PC-9 (cell line): ENCODE measurements at places on chromosomes 3 and 15. TPM values are rescaled to one million over a fixed set of nuclear protein-coding genes. Genes with fewer than 3 reads are reported as not detected.

Gene CISH
- total RNA-seq, result 2.7 and 3.2 TPM in 2 replicates

Gene RETNLB
- not detected in 2 replicates for total RNA-seq

Gene NPAP1
- not detected in 2 replicates for total RNA-seq

Gene NME9
- total RNA-seq, result 1.3 TPM in 1 of 2 replicates, not detected in the other

Gene CAND2
- total RNA-seq, result 0.30 and 0.37 TPM in 2 replicates

Gene TGM4
- total RNA-seq, result 0.61 and 0.63 TPM in 2 replicates
